CD4-positive, alpha-beta memory T cell (primary cell): ENCODE measurements at places on chromosomes 3 and 15.

GRCh38 chr15:99574048-99574447 is 8.3 kb downstream of the MEF2A start:
- no peak for DNase-seq
- H3K27me3 ChIP-seq: no peaks in the 10 kb centered on the region
- no peaks in the 10 kb centered on the region for H3K36me3 ChIP-seq

DNA sequence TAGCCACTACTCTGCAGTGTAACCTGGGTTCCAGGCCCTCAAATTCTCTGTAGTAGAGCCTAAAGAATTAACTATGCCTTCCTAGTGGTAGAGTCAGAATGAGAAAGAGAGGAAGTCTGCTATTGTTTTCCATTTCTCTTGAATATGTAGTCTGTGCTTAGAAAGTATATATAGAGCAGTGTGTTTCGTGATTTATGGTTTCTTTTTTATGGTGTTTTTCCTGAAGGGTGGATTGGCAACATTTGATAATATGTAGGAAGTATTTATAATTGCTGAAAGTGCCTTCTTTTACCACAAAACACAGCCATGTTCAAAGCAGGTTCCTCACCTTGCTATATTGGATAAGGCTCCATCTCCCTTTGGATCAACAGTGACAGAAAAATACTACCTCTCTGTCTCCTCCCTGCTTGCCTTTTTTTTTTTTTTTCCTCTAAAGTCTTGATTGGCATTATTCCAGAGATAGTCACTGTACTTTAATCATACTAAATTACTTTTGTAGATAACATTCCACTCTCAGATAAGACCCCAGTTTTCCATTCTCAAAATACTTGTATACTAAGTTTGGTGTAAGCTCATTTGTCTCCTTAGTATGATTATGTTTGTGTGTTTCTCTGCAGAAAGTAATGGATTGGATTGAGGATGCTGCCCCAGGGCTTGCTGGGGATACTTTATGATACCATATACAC is 47.8 kb downstream of the IQGAP1 start:
- H3K4me1 ChIP-seq: peaks cover 11% of the 10 kb centered on the region
- H3K36me3 ChIP-seq: peaks cover 21% of the 10 kb centered on the region
- no peak overlapping the region for H3K4me3 ChIP-seq
- DNase-seq: no peak
- no peaks in the 10 kb centered on the region for H3K27me3 ChIP-seq

DNA sequence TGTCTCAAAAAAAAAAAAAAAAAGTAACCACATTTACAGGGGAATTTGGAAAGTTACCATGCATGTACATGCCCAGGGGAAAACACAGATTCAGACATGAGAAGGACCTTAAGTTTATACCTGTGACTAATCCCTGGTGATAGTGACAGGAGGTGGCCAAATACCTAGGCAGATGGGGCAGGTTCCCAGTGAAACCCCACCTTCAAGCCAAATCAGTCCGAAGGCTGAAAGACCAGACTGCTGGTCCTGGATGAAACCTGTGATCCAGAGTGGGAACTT is 15.8 kb downstream of the SPCS1 start:
- no peaks in the 10 kb centered on the region for H3K27me3 ChIP-seq
- no peaks in the 10 kb centered on the region for H3K36me3 ChIP-seq
- peak overlapping the region; percentile 4 for H3K27ac ChIP-seq
- no peak overlapping the region for H3K4me3 ChIP-seq
- no peak for DNase-seq

DNA sequence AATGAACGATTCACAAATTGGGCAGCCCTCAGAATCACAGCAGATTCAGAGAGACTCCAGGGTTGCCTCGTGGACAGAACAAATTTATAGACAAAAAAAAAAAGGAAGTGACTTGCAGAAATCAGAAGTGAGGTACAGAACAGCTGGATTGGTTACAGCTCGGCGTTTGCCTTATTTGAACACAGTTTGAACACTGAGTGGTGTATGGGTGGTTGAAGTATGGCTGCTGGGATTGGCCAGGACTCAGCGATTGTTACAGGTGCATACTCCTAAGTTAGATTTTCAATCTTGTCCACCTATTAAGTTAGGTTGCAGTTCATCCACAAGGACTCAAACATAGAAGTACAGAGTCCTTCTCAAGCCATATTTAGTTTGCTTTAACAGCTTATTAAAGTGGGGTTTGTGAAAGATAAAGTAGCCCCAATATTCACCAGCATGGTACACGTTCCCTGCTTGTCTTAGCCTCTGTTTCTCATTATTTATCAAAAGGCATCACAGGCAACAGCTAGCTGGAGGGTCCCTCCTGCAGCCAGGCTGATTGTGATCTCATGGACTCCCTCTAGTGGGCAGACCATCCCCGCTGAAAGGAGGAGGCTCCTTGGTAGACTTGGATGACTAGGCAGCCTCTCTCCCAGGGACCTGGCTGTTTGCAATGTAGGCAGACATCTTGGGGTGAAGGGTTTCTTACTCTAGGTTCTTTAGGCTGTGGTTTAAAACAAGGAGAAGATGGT is 17.6 kb upstream of the ALDH1L1 start:
- H3K27ac ChIP-seq: no peak overlapping the region
- H3K4me1 ChIP-seq: no peaks in the 10 kb centered on the region
- DNase-seq: peak; percentile 4
- H3K36me3 ChIP-seq: no peaks in the 10 kb centered on the region

GRCh38 chr3:150255826-150256225 is 152.3 kb upstream of the TSC22D2 start:
- H3K27ac ChIP-seq: no peak overlapping the region
- no peaks in the 10 kb centered on the region for H3K36me3 ChIP-seq
- DNase-seq: no peak
- H3K4me1 ChIP-seq: no peaks in the 10 kb centered on the region
- no peak overlapping the region for H3K4me3 ChIP-seq
